ENCODE measurements at places on chromosomes 7 and 10. TPM values are rescaled to one million over a fixed set of nuclear protein-coding genes. Genes with fewer than 3 reads are reported as not detected.

GRCh38 chr7:463817-464453, 55.7 kb downstream of the PDGFA start:
- H3K36me3 ChIP-seq: no peaks in the 10 kb centered on the region
- peaks cover 6% of the 10 kb centered on the region for H3K27me3 ChIP-seq
- H3K27ac ChIP-seq: no peak overlapping the region
- peak; percentile 25 for DNase-seq
- H3K4me3 ChIP-seq: no peak overlapping the region
- H3K4me1 ChIP-seq: peaks cover 10% of the 10 kb centered on the region

- no peaks in the 10 kb centered on the region for H3K36me3 ChIP-seq
- DNase-seq: no peak
- no peaks in the 10 kb centered on the region for H3K27me3 ChIP-seq
- peaks cover 1% of the 10 kb centered on the region for H3K4me1 ChIP-seq
- H3K4me3 ChIP-seq: no peak overlapping the region
Observed at GRCh38 chr7:28503396-28503795, 91.1 kb downstream of the CREB5 start.

- H3K36me3 ChIP-seq: no peaks in the 10 kb centered on the region
- peak; percentile 94 for DNase-seq
- peaks cover 4% of the 10 kb centered on the region for H3K4me1 ChIP-seq
Observed at GRCh38 chr7:42151309-42151708, 85.7 kb downstream of the GLI3 start.

The HIP1 gene
- total RNA-seq: 84.2 TPM

GRCh38 chr10:29600821-29601220, 34.0 kb downstream of the SVIL start:
- H3K27me3 ChIP-seq: no peaks in the 10 kb centered on the region
- peaks cover 8% of the 10 kb centered on the region for H3K4me1 ChIP-seq
- peaks cover 3% of the 10 kb centered on the region for H3K36me3 ChIP-seq
- no peak for DNase-seq
- no peak overlapping the region for H3K4me3 ChIP-seq

DNA sequence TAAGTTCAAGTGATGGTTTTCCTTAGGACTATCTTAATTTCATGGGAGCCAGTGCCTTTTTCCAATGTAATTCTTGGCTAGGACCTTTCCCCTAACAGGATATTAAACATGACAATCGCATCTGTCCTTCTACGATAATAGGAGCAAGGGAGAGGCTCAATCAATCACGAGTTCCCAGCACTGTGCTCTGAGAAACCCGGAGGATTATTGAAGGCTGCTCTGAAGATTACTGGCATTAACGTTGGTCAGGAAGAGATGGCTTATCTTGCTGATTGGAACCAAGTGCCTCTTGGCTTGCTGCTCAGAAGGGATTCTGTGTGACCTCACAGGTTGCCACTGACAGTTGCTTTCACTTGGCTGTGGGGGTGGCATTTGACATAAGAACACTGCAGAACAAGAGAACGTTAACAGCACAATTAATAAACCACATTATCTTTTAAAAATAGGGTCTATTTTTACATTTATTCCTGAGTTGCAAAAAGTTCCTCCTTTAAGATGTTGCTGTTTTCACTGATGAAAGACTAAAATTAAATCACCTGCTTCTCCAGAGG, 252.1 kb upstream of the TAC1 start:
- H3K36me3 ChIP-seq: no peaks in the 10 kb centered on the region
- no peak overlapping the region for H3K27ac ChIP-seq
- H3K4me3 ChIP-seq: no peak overlapping the region
- no peaks in the 10 kb centered on the region for H3K4me1 ChIP-seq
- no peak for DNase-seq
- no peaks in the 10 kb centered on the region for H3K27me3 ChIP-seq

- no peak for DNase-seq
- no peaks in the 10 kb centered on the region for H3K4me1 ChIP-seq
- no peaks in the 10 kb centered on the region for H3K36me3 ChIP-seq
- no peak overlapping the region for H3K27ac ChIP-seq
Observed at GRCh38 chr7:18405726-18406125, 89.8 kb upstream of the HDAC9 start.

The TDRD1 gene
- 0.29 TPM for total RNA-seq

The IQUB gene
- 1.3 TPM for total RNA-seq

GRCh38 chr10:5575482-5576153, 50.9 kb downstream of the CALML3 start:
- H3K27me3 ChIP-seq: no peaks in the 10 kb centered on the region
- H3K4me1 ChIP-seq: no peaks in the 10 kb centered on the region
- H3K27ac ChIP-seq: no peak overlapping the region
- no peak overlapping the region for H3K4me3 ChIP-seq
- no peaks in the 10 kb centered on the region for H3K36me3 ChIP-seq

The VTI1A gene
- 28.5 TPM for total RNA-seq

GRCh38 chr7:121499624-121500023, 103.5 kb upstream of the FAM3C start:
- H3K4me1 ChIP-seq: no peaks in the 10 kb centered on the region
- no peak overlapping the region for H3K4me3 ChIP-seq
- DNase-seq: no peak
- no peaks in the 10 kb centered on the region for H3K27me3 ChIP-seq

GRCh38 chr10:132249226-132249724, 58.5 kb downstream of the STK32C start:
- H3K27me3 ChIP-seq: no peaks in the 10 kb centered on the region
- H3K36me3 ChIP-seq: no peaks in the 10 kb centered on the region
- no peak overlapping the region for H3K4me3 ChIP-seq
- H3K27ac ChIP-seq: no peak overlapping the region

- DNase-seq: no peak
- no peaks in the 10 kb centered on the region for H3K36me3 ChIP-seq
- H3K27ac ChIP-seq: no peak overlapping the region
- no peaks in the 10 kb centered on the region for H3K4me1 ChIP-seq
Observed at GRCh38 chr7:92837000-92837749, 802 bp upstream of the CDK6 start.

- H3K36me3 ChIP-seq: no peaks in the 10 kb centered on the region
- peaks cover 4% of the 10 kb centered on the region for H3K4me1 ChIP-seq
- no peak for DNase-seq
- no peak overlapping the region for H3K4me3 ChIP-seq
- H3K27me3 ChIP-seq: peaks cover 83% of the 10 kb centered on the region
Observed at GRCh38 chr10:86393362-86393761, 26.8 kb upstream of the GRID1 start.

The FAM25C gene
- total RNA-seq: not detected

The LRRN3 gene
- total RNA-seq: 3.3 TPM

The TUBB8 gene
- not detected for total RNA-seq

The NFE2L3 gene
- total RNA-seq: 4.9 TPM

DNA sequence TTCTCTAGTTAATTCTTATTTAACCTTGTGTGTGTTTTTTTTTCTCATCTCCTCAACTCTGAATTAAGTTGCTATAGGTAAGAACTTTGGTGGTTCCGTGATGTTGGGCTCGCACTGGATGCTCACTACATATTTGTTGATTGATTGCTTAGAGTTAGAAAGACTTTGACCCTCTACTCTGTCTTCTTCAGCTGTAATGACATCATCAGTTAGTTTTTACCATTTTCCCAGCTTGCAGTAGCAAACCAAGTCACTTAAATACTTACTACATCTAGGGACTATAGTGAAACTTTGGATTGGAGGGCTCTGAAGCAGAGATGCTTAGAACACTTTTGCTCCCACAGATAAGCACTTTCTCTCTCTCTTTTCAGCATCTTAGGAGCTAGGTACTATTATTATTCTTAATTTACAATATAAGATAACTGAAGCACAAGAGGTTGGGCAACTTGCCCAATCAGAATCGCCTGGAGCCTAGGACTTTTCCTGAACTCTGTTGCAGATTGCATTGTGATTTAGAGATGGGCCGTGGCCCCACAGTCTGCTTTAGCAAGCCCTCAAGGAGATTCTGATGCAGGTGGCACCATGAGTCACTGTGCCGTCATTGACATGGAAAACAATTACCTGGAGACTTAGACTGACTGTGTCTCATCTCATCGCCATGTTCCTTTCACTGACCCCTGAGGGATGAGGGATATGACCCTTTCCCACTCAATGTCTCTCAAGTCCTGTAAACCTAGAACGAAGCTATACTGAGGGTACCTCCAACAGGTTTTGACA, 471.9 kb upstream of the PODXL start:
- peaks cover 7% of the 10 kb centered on the region for H3K4me1 ChIP-seq
- H3K4me3 ChIP-seq: no peak overlapping the region
- no peak for DNase-seq
- no peaks in the 10 kb centered on the region for H3K27me3 ChIP-seq
- H3K36me3 ChIP-seq: no peaks in the 10 kb centered on the region
- no peak overlapping the region for H3K27ac ChIP-seq

DNA sequence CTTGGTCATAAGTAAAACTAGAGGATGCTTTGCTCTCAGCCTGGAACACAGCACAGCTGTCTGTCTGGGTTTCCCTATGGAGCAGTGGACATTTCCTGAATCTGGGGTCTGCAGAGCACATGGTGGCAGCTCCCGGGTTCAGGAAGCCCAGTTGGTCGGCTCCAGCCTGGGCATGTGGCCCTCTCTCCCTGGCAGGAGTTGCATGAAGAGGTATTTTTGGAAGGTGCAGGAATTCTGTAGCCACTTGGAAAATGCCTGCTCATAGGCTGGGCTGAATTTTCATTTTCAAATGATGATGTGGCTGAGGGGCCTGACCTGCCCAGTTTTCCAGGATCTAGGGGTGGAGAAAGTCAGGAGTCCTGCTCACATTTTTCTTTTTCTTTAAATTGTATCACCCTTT, 6.7 kb upstream of the TPST1 start:
- H3K27ac ChIP-seq: no peak overlapping the region
- H3K4me3 ChIP-seq: no peak overlapping the region
- H3K27me3 ChIP-seq: no peaks in the 10 kb centered on the region
- no peaks in the 10 kb centered on the region for H3K4me1 ChIP-seq
- no peak for DNase-seq
- H3K36me3 ChIP-seq: no peaks in the 10 kb centered on the region

The CREB3L2 gene
- total RNA-seq: 60.8 TPM

The ADCYAP1R1 gene
- 1.4 TPM for total RNA-seq

DNA sequence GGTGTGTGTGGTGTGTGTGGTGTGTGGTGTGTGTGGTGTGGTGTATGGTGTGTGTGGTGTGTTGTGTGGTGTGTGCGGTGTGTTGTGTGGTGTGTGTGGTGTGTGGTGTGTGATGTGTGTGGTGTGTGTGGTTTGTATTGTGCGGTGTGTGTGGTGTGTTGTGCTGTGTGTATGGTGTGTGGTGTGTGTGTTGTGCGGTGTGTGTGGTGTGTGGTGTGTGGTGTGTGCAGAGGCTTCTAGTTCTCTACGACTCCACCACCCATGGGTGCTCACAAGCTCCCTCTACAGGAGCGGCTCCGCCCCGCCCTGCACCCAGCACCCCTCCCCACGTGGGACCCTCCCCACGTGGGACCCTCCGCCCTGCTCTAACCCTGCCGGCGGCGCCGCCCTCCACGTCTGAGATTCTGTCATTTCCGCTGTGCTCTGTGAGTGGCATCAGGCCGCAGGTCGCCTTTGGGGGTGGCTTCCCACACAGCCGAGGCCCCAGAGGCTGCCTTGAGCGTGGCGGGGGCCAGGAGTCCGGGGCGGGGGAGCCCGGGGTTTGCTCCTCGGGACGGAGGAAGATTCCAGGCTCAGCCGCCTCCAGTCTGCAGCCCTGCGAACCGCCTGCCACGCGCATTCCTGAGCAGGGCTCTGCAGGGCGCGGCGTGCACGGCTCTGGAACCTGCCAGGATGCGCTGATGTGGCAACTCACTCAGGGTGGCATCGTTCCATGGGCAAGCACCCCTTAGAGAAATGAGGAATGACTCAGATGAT, 37.0 kb upstream of the DNAJB6 start:
- no peaks in the 10 kb centered on the region for H3K36me3 ChIP-seq
- H3K4me3 ChIP-seq: no peak overlapping the region
- H3K27me3 ChIP-seq: peaks cover 4% of the 10 kb centered on the region
- no peak for DNase-seq

GRCh38 chr7:99863847-99864440, 12.9 kb downstream of the OR2AE1 start:
- no peaks in the 10 kb centered on the region for H3K36me3 ChIP-seq
- no peak overlapping the region for H3K27ac ChIP-seq
- DNase-seq: no peak
- H3K4me1 ChIP-seq: no peaks in the 10 kb centered on the region

GRCh38 chr7:135768467-135768866, 19.9 kb upstream of the FAM180A start:
- H3K36me3 ChIP-seq: no peaks in the 10 kb centered on the region
- H3K4me3 ChIP-seq: no peak overlapping the region
- DNase-seq: no peak
- no peaks in the 10 kb centered on the region for H3K4me1 ChIP-seq

The RSPH10B2 gene
- total RNA-seq: 1.6 TPM

DNA sequence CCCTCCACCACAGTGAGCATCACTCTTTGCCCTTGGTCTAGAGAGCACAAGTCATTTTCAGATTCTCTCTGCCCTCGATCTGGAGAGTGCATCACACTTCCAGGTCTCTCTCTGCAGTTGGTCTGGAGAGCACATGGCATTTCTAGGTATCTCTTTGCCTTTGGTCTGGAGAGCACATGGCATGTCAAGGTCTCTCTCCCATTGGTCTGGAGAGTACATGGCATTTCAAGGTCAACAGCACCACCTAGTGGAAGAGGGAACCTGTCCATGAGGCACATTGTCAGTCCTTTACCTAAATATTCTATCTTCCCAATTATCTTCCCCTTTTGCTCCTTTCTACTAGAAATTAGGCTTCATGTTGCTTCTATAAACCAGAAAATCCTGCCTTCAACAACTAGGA, 1139.4 kb downstream of the XPNPEP1 start:
- no peaks in the 10 kb centered on the region for H3K27me3 ChIP-seq
- no peaks in the 10 kb centered on the region for H3K36me3 ChIP-seq
- no peak for DNase-seq
- no peak overlapping the region for H3K4me3 ChIP-seq

DNA sequence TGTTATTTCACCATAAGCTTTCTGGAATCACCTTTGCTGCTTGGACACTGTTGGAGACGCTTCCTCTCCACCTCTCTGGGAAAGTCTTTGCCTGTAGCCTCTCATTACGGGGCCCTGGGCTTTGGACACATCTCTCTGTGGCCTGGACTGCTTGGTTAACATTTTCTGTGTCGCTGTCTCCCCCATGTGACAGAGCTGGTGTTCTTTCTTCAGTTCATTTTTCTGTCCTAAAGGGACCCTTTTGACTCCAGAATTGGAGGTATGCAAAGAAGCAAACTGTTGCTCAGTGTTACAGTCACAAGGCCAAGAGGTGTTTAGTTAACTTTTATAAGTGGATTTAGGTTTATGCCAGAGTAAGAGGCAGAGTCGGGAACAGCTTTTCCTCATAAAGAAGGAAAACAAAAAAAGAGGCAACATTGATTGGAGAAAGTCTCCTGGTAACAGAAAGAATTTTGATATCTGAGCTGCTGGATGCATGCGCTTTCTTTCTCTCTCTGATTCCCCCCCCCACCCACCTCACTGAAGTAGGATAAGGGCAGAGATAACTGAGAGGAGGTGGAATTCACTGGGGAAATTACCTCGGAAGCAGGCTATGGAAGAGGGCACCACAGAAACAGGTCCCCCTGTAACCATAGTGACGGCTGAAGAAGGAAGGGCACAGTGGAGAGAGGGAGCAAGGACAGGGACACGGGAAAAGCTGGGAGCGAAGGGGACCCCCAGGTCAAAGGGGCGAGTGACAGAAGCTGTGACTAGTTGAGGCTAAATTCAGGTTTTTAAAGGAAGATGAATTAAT, 57.8 kb downstream of the LGI1 start:
- H3K27me3 ChIP-seq: peaks cover 16% of the 10 kb centered on the region
- no peaks in the 10 kb centered on the region for H3K4me1 ChIP-seq
- no peak for DNase-seq
- no peak overlapping the region for H3K27ac ChIP-seq
- H3K4me3 ChIP-seq: no peak overlapping the region

- H3K27ac ChIP-seq: peak overlapping the region; percentile 99
- H3K4me1 ChIP-seq: peaks cover 17% of the 10 kb centered on the region
- DNase-seq: no peak
- no peaks in the 10 kb centered on the region for H3K36me3 ChIP-seq
Observed at GRCh38 chr10:97333351-97333600, 1.3 kb downstream of the FRAT2 start.

The PLXNA4 gene
- total RNA-seq: 2.8 TPM

Data from left lung (tissue), 14 donors.